ENCODE measurements at places on chromosomes 16 and 17.

DNA sequence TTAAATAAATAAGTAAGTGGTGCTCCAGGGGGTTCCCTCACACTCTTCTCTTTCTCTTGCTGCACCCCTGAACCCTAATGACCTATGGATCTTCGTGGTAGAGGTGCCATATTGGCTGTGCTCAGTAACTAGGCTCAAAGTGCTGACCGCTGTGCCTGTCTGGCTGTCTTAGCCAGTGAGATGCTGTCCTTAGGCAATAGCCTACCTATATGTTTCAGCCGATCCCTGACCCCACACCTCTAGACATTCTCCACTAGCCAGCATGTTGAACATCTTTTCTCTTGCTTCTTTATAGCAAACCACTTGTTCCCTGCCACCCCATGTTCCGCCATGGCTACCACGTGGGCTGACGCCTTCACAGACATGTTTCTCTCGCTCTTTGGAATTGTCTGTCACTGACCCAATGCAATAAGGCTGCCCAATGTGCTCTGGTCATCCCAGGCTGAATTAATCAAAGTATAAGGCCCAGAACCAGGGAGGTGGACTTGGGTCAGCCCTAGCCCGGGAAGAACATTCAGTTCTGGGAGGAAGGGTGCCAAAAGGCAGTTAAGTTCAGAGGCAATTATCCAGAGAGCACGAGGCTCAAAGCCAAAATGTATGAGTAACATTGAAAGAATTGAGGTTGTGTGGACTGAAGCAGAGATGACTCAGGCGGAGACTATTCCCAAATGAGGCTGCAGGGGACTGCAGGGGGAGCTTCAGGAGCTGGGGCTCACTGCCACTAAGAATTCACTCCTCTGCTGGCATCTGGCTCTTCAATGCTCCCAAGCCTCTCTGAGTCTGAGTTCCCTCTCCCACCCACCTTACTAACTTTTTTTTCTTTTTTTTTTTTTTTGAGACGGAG is 28.7 kb upstream of the TNRC6A start:
- no peak for DNase-seq

DNA sequence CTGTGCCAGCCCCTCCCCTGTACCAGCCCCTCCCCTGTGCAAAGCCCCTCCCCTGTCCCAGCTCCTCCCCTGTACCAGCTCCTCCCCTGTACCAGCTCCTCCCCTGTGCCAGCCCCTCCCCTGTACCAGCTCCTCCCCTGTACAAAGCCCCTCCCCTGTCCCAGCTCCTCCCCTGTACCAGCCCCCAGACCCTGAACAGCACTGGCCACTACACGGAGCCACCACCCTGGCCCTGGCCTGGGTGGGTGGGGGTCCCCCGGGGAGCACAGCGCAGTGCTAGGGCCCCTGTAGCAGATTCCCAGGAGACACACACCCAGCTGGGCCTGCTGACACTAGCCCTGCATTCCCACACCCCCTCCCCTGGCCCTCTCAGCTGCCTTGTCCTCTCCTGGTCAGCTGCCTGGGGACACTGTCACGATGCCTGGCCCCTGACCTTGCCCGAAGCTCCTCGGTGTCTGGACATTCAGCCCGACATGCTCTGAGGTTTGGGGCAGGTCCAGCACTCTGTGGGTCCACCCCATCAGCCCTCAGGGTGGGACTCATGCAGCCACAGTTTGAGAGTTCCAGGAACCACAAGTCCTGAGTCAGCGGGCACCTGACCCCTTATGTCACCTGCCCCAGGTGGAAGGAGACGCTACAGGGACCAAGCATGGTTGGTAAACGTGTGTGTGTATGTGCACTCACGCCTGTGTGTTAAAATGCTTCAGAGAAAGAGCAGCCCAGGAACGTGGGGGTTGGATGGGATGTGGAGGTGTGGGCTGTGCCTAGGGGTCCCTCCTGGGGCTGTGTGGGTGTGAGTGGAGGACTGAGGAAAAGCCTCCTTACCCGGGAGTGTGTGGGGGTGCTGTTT is 114.2 kb downstream of the METRNL start:
- DNase-seq = no peak

DNA sequence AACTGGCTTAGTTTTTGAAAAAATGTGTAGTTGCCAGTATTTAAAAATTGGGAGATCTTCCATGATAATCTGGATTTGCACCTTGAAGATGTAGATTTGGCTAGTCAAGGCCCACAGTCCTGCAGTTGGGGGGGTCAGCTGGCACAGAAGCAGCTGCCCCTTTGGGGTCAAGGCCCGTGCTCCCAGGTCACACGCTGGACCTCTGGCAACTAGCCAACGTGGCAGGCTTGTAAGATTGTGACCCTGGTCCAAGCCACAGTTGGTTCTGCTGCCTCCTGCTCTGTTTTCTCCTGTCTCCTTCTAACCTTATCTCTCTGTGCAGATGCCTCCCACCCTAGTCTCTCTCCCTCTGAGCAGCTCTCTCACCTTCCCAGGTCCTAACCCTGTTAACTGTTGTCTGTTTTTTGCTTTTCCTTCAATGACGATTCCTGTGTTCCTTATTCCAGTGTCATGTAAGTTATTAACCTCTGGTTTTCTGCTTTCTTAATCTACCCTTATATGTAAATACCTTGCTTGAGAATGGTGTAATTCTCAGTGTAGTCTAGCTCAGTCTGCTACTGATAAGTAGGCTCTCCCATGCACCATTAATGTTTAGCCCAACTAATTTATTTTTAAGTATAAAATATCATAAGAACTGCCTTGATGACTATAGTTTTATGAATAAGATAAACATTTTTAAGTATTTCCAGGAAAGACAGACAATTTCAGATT is 27.9 kb downstream of the CLEC16A start:
- DNase-seq = no peak

DNA sequence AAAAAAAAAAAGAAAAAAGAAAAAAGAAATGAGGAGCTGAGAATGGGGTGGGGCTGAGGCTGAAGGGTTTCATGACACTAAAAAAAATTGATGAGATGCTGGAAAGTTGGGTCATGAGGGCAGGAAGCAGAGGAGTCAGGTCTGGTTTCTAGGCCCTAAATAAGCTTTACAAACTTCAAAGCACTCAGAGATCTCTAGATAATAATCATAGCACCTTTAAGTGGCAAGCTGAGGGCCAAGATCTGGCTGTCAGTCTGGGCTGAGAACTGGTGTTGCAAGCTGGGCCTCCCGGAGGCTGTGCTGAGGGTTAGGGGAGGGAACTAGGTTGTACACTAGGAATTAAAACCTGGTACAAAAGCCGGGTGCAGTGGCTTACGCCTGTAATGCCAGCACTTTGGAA is 6.4 kb downstream of the ZNF764 start:
- no peak for DNase-seq

DNA sequence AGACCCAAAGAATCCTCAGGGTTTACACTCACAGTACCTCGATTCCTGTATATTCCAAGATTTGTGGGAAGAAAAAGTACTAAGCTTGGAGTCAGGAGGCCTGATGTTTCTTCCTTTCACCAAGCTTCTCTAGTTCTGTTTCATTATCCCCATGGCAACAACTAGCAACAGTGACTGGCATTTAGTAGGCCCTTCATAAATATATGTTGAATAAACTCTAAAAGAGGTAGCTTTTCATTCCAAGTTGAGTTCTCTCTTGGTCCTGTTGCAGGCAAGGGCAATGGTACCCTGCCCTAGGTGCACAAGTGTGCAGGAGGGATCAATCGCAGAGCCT is 527 bp upstream of the UBE2Z start:
- no peak for DNase-seq

- DNase-seq = no peak
Measured at GRCh38 chr17:82345151-82345976, 11.8 kb upstream of the SECTM1 start.

DNA sequence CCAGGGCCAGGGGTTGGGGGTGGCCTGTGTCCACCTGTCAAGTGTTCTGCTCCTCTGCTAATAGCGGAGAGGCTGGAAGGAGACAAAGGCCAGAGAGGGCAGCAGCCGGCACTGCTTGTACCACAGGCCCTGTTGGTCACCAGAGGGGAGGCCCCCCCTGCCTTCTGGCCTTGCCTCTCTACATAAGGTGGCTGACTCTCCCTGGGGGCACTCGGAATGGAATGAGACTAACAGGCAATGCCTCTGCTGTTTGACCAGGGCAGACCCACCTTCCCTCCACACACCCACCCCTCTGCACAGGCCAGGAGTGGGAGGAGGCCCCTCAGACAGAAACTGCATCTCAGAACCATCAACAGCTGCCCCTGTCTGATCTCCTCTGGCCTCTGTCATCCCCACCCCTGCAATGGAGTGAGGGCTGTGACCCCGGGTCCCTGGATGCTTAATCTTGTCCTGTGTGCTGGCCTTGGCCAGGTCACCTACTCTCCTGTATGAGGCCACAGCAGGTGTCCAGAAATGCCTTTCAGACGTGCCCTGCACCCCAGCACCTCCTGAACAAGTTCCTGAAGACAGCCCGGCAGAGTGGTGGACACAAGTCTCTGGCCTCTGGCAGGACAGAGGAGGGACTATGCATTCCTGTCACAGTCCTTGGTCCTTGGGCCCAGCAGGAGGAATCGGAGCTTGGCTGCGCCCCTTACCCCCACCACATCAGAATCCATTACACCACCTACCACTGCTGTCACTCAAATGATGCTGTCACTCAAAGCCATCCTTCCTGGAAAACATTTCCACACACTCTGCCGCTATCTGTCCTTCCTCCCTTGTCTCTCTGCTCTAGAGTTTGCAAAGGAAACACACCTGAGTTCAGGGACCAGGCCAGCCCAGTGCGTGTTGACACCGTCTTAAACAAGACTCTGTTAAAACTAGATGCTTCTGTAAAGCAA is 107.5 kb upstream of the ZNF750 start:
- no peak for DNase-seq

All from NCI-H1048 (cell line).